ENCODE measurements at places on chromosomes 1 and 21. TPM values are rescaled to one million over a fixed set of nuclear protein-coding genes. Genes with fewer than 3 reads are reported as not detected.

DNA sequence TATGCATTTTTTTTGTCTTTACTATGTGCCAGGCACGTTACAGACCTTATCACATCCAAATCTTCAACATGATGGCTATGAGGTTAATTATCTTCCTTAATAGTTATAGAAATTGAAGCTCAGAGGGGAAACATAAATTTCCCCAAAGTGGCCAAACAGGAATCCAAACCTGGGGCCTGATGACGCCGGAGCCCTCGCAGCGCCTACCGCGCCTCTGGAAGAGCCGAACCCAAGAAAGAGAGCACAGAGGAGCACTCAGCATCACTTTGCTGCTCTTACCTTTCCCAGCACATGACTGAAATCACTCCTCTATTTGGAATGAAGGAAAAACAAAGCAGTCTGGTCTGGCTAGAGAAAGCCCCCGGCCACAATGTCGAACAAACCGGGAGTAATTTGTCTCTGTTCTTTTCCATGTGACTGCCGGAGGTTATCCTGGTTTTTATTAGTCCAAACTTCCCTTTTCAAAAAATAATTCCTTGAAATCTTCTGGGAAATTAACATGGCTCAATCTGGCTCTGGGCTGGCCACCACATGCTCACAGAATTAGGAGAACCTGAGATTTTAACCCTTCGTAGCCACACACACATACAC is 195.5 kb downstream of the ADSS2 start:
- DNase-seq, result no peak

DNA sequence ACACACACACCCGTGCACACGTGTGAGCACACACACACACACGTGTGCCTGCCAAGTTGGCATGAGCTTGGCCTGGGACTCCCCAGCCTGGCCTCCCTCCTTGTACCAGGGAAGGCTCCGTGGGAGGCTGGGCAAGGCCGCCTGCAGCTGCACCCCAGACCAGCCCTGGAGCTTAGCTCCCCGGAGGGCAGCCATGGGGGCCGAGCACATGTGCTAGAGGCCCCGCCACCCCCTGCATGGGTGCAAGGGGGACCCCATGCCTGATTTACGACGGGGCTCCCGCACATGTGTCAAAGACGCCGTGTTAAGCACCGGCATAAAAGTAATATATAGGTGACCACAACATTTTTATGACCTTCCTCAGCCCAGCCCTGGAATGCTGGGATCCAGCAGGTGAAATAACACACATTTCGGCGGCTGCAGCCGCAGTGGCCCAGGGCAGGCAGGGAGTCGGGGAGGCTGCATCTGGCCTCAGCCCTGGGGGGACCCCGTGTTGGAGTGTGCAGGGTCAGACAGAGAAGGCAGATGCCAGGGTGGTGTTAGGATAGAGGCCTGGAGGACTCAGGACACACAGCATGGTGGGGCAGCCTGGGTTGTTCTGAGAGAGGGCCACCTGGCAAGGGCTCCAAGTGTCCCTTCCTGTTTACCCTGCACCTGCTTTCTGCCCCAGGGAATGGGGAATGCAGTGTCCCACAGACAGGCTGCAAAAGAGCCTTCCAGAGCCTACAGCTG is 56.3 kb downstream of the WNT9A start:
- DNase-seq, result peak; percentile 7

DNA sequence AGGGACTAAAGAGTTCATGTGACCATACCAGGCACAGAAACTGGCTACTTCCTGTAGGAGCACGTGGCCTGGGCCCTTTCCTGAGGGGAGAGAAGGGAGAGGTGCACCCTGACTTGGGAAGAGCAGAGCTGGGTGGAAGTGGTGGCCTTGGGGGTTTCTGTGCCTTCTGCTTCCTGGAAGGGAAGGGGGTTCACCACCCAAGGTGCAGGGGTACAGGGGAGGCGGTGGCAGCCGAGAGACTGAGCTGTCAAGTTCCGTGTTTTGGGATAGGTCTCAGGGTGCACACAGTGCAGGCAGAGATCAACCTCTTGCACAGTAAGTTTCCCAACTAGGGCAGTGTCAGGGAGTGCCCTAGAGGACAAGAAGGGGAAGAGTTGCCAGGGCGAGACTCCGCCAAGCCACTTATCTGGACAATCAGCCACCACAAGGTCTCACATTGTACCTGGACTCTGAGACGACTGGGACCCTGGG is 10.1 kb downstream of the HECTD3 start:
- DNase-seq, result no peak

DNA sequence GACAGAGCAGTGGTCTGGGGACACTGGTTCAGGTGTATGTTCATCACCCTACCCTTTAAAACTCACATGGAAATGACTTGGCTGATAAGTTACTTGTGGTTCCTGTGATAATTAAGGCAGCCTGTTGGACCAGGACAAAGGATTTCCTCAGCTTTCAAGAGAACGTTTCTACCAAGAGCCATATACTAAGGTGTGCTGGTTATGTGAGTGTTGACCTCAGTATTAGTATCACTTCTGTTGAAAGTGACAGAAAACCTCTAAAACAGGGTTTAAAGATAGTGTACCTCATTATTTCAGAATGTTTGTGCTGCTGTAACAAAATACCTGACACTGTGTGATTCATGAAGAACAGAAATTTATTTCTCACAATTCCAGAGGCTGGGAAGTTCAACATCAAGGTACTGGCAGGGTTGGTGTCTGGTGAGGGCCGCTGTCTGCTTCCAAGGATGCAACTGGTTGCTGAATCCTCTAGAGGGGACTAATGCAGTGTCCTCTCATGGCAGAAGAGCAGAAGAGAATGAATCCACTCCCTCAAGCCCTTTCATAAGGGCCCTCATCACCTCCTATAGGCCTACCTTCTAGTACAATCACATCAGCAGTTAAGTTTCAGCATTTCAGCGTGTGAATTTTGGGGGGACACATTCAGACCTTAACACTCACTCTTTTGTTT is 54.9 kb downstream of the UCK2 start:
- no peak for DNase-seq

- DNase-seq, result no peak
Measured at GRCh38 chr1:118650107-118650807, 337.9 kb downstream of the TBX15 start.

DNA sequence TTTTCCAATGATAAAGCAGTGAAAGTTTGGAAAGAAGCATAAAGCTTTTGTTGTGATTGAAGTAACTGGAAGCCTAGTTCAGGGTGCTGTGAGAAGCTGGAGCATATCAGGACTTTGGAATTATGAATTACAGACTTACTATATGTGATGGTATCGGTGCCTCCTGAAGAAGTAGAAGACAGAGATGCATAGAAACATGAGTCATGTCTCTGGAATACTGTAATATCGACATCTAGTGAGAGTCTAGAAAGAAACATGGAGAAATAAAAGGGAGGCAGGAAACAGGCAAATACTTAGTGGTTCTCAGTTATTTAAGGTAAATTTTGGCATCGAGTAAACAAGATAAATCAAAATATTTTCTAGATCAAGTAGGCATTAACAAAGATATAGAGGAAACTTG is 103.0 kb downstream of the CAMTA1 start:
- no peak for DNase-seq

DNA sequence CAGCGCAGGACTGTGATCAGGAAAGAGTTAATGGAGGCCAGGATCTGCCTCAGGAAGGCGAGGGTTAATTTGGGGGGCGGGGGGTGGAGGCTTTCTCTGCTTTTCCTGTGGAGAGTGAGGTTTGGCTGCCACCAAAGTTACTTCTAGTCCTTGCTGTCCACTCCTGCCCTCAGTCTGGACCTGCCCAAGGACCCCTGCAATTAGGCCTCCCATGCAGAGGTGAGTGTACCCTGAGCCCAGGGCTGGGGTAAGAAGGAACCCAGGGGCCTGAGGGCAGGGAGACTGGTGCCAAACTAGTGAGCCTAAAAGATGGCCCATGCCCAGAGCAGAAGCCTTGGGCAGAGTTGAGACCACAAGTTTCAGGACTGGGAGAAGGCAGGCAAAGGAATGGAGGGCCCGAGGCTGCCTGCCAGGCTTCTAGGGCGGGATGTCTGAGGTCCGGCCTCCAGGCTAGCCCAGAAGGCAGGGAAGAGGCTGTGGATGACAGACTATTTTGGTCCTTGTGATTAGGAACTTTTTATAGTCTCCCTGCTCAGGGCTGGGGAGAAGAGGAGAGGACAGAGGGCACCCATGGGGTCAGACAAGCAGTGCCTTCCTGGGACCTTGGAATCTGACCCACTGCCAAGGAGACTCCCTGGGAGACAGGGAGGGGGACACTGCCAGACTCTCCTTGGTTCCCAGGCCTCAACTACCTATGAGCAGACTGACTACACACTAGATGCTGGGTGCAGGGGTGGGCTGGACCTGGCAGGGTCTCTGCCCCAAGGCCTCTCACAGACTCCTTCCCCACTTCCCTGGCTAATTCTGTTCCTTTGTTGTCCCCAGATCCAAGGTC is at the start of gene FAM110D:
TSS of gene FAM110D (plus strand) at position 172 of the 835 bp plus-strand sequence. CDS start 2,213 bp downstream, outside the sequence.
- no peak for DNase-seq

DNA sequence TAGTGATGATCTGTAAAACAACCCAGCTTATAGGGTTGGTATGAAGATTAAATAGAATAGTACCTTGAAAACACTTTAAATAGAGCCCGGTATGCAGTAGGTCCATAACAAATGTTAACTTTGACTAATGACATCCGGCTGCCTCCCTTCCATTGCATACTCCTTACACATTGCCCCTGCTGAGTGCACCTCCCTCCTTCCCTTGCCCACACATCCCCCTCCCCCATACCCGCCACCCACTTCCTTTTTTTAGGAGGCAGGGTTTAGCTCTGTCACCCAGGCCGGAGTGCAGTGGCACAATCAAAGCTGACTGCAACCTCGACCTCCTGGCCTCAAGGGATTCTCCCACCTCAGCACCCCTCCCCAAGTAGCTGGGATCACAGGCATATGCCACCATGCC is 24.4 kb upstream of the ZC3H12A start:
- peak; percentile 58 for DNase-seq

The ZRANB2 gene
- 107 TPM for total RNA-seq

- no peak for DNase-seq
Measured at GRCh38 chr1:84488107-84488506, 9.0 kb downstream of the RPF1 start.

DNA sequence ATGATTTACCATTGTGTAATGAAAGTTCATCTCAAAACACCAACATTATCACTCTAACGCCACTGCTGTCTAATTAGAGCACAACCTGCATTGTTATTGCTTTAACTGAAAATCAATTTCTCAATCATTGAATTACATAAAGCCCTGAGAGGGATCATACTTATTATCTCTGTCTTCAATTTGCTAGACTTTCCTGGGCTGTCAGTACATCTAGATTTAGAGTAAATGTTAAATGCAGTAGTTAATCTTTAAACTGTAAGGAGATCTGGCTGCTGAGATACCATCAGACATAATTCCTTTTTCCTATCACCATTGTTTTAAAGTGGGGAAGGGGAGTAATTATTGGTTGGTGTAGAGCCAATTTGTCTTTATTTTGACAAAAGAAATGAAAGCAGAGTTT is 1995.1 kb downstream of the MRPL39 start:
- no peak for DNase-seq

The GCSAML gene
- not detected for total RNA-seq

DNA sequence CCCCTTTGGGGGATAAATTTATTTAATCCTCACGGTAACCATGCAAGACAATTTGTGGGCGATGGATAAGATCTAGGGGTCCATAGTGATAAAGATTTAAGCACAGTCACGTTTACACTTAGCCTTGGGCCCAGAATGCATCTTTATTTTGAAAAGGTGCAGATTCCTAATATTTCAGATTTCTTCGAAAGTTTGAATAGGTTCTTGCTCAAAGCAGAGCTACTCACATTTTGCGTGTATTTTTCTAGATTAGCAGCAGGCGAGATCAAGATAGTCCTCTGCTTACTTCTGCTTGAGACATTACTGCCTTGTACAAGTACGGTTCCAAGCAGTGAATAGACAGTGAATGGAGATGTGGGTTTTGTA is 647 bp downstream of the TSEN15 start:
- DNase-seq, result no peak

- no peak for DNase-seq
Measured at GRCh38 chr1:162019006-162019405, 4.7 kb downstream of the OLFML2B start.

- DNase-seq, result no peak
Measured at GRCh38 chr1:160116283-160117147, 956 bp downstream of the ATP1A2 start.

DNA sequence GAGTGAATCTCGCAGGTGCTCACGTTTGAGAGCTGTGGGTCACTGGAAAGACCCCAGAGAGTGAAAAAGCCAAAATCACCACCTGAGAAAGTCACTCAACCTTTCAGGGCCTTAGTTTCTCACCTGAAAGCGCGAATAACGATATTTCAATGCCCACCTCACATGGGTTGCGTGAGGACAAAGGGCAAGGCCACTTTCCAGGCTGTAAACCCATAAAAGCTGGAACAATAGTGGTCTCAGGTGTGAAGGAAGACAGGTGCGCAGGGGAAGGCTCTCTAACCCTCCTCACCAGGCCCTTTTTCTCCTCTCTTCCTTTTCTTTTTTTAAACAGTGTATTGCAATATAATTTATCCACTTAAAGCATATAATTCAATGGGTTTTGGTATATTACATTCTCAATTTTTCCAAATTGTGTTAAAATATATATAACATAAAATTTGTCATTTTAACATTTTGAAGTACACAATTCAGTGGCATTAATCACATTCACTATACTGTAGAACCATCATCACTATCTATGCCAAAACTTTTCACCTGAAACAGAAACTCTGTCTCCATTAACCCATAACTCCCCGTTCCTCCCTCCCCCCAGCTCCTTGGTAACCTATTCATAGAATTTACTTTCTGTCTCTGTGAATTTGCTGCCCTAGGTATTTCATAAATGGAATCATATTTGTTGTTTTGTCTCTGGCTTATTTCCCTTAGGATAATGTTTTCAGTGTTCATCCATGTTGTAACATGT is 118.4 kb upstream of the TNR start:
- DNase-seq, result no peak

GRCh38 chr1:246333855-246334254 is 173.2 kb downstream of the SMYD3 start:
- no peak for DNase-seq

The CRNN gene
- not detected for total RNA-seq

DNA sequence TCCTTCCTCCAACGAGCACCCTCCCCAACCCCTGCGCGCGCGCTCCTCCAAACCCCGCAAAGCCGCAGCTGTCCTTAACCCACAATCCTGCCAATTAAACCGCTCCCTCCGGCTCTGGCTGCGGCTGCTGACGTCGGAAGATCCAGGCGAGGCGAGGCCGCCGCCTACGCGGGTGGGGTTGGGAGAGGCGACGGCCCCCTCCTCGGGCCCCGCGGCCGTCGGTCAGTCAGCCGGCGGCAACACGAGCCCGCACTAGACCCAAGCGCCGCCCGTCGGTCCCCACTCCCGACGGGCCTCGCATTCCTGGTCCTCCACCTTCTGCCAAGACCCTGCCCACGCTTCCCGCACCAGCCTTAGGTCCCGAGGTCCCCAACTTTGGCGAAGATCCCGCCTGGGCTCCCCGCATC is 75.4 kb downstream of the VWA5B1 start:
- no peak for DNase-seq

The H6PD gene
- total RNA-seq, result 9.3 TPM
